ENCODE measurements at places on chromosomes 5 and 9.

- H3K27me3 ChIP-seq, result peaks cover 28% of the 10 kb centered on the region
- DNase-seq, result no peak
- no peaks in the 10 kb centered on the region for H3K36me3 ChIP-seq
These were observed 25.0 kb downstream of the MAST4 start for GRCh38 chr5:66621146-66621545.

DNA sequence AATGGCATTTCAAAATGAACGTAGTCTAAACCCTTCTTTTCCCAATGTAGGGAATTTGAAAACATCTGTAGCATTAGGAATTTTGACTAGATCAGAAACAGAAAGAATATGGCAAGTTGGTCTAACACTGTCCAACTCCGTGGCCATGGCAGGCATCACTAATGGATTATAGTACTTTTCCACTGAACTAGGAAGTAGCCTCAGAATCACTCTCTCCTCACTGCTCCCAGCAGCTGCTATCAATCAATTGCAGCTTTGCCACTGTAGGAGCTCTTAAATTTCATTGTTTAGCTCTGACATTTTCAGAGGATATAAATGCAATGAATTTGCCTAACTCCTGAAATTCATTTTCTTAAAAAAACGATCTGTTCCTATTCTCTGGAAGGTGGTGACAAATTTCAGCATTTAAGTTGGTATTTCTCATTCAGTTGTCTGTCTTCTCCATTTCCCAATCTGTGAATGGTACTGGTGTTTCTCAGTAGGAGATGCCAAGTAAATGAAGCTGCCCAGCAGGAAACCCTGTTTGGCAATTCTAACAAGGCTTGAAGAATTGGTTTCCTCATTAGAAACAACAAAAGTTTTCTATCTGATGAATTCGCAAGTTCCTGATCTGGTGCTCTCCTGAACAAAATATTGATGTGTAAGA is 64.7 kb downstream of the TLR4 start:
- no peak for DNase-seq
- H3K36me3 ChIP-seq, result no peaks in the 10 kb centered on the region
- H3K4me3 ChIP-seq, result no peak overlapping the region
- H3K27me3 ChIP-seq, result peaks cover 27% of the 10 kb centered on the region
- no peak overlapping the region for H3K27ac ChIP-seq
- no peaks in the 10 kb centered on the region for H3K4me1 ChIP-seq

- no peak overlapping the region for H3K27ac ChIP-seq
- H3K36me3 ChIP-seq, result no peaks in the 10 kb centered on the region
- H3K27me3 ChIP-seq, result peaks cover 27% of the 10 kb centered on the region
These were observed 178.2 kb upstream of the S1PR3 start for GRCh38 chr9:88812938-88813637.

GRCh38 chr5:87347272-87347671 is 65.5 kb downstream of the CCNH start:
- peaks cover 14% of the 10 kb centered on the region for H3K36me3 ChIP-seq
- no peaks in the 10 kb centered on the region for H3K27me3 ChIP-seq
- DNase-seq, result no peak

DNA sequence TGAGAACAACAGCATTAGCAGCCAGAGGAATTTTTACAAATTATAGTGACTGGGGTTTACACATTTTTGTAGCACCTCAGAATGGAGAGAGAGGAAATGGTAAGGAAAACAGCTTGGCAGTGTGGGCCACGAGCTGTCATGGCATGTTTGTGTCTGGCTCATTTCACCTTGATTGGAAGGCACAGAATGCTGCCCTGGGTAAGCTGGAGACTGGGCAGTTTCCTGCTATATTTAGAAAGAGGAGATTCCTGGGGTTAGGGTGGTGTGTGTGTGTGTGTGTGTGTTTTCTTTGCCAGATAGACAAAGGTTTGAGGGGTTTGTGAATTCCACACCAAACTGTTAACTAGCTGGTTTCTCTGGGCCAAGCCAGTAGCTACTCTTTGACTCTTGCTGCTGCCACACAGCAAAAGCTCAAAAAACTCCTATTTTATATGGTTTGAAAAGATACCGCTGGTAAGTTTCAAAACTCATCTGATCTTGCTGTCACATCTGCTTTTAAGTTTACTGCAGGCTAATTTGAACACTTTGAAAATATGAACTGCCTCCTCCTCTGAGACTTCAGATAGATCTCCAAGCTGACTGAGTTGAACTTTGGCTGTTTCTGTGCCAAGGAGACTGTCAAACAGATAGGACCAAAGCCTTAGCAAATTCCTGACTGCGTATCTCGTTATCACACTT is 9.1 kb downstream of the ARHGAP26 start:
- peak overlapping the region; percentile 61 for H3K27ac ChIP-seq
- peaks cover 22% of the 10 kb centered on the region for H3K36me3 ChIP-seq
- no peak overlapping the region for H3K4me3 ChIP-seq
- no peak for DNase-seq

GRCh38 chr5:161585798-161586197 is 39.3 kb upstream of the GABRB2 start:
- DNase-seq, result no peak
- H3K36me3 ChIP-seq, result no peaks in the 10 kb centered on the region
- no peak overlapping the region for H3K4me3 ChIP-seq
- H3K27ac ChIP-seq, result no peak overlapping the region

DNA sequence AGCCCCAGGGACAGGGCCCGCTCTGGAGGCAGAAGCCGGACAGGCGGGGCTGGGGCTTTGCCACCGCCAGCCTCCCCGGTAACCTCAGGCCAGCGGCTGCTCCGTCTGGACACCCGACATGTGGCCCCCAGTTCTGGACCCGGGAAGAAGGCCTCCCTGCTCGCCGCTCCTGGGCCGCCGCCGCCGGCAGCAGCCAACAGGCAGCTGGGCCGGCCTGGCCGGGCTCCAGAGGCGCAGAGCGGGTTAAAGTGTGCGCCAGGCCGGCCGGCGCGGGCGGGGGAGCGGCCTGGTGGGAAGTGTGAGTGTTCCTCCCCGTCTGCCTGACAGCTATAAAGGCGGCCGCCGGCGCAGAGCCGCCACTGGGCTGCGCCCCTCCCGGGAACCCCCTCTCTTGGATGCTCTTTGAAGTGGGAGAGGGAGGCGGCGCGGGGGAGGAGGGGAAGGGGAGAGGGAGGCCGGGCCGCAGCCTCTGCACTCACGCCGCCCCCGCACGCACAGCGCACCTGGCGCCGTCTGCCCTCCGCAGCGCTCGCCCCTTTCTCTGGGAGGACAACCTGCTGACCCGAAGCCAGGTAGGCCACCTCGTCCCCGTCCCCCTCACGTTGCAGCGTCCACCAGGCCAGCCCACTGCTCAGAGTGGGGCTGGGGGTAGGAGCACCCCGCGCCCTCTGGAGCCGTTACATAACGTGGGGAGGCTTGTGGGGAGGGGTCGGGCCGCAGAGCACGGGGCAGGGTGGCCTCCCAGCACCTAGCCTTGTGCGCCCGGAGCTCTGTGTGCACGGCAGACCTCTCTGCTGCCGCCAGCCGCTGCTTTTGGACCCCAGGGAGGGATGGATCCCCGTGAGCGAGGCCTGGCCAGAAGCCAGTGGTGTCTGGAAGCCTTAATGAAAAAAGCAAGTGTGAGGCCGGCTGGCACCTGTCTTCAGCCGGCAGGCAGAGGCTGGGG is at the start of gene ADAMTSL2:
ADAMTSL2 (plus strand) TSS at position 359 of the 946 bp plus-strand sequence. CDS start 2,009 bp downstream, outside the sequence.
- H3K4me3 ChIP-seq, result no peak within 1 kb of the TSS
- H3K27me3 ChIP-seq, result peaks cover 82% of the 10 kb centered on the region
- no peak for DNase-seq
- H3K4me1 ChIP-seq, result no peaks in the 10 kb centered on the region
- H3K27ac ChIP-seq, result no peak within 1 kb of the TSS

DNA sequence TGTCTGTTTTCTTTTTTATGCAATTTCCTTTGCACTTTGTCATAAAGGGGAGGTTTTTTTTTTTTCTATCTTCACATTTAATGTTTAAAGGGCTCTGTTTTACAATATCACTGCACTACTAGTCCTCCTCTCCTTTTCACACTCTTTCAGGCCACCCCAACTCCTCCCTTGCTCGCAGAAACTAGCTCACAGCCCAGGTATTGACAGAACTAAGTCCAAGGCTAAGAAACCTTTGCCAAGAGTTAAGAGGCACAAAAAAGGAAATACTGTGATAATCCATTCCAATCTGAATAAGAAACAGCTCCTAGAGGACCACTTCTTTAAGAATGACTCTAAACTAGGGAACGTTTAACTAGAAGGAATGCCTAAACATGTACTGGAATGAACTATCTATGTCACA is 1.1 kb upstream of the FGF10 start:
- no peak overlapping the region for H3K27ac ChIP-seq
- no peaks in the 10 kb centered on the region for H3K36me3 ChIP-seq
- DNase-seq, result no peak
- H3K4me1 ChIP-seq, result no peaks in the 10 kb centered on the region
- H3K4me3 ChIP-seq, result no peak overlapping the region
- peaks cover 22% of the 10 kb centered on the region for H3K27me3 ChIP-seq

DNA sequence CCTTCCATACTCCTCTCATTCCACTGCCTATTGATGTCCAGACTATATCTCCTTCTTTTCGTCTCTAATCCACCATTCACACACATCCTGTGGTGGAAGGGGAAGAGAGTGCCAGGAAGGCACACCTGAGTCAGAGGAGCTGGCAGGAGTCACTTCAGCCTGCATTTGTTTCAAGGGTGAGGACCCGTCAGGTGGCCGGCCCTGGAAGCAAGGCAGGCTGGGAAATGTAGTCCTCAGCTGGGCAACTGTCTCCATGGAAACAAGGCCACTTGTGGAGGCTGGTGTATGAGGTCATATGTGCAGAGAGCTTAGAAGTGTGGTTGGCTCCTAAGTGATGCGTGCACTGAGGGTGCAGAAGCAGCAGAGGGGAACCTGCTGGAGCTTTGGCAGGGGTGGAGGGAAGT is 278.4 kb downstream of the NSG2 start:
- H3K27me3 ChIP-seq, result no peaks in the 10 kb centered on the region
- no peaks in the 10 kb centered on the region for H3K36me3 ChIP-seq
- DNase-seq, result no peak
- H3K27ac ChIP-seq, result no peak overlapping the region
- H3K4me3 ChIP-seq, result no peak overlapping the region
- no peaks in the 10 kb centered on the region for H3K4me1 ChIP-seq

GRCh38 chr9:127177665-127178265 is 55.3 kb upstream of the ANGPTL2 start:
- no peaks in the 10 kb centered on the region for H3K4me1 ChIP-seq
- H3K4me3 ChIP-seq, result no peak overlapping the region
- H3K27ac ChIP-seq, result no peak overlapping the region
- DNase-seq, result no peak

GRCh38 chr5:32498484-32498883 is 53.9 kb upstream of the ZFR start:
- no peak overlapping the region for H3K27ac ChIP-seq
- H3K4me3 ChIP-seq, result no peak overlapping the region
- H3K27me3 ChIP-seq, result peaks cover 13% of the 10 kb centered on the region
- H3K36me3 ChIP-seq, result no peaks in the 10 kb centered on the region
- DNase-seq, result no peak

DNA sequence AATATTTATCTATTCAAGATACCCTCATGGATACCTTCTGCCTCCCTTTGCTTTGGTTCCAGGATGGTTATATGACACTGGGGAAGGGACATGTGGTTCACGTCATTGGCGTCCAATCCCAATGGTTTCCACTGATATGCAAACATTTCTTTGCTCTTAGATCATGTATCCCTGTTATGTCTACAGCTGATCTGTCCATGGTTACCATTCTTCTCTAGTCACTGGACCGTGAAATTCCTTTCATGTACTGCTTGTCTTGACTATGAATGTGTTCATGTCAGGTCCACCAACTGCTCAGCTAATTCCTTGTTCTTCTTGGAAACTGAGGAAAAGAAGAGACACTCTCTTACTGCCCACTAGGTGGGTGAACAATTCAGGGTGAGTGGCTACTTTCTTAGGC is 391.1 kb upstream of the ZNF608 start:
- H3K27ac ChIP-seq, result no peak overlapping the region
- no peaks in the 10 kb centered on the region for H3K27me3 ChIP-seq
- no peaks in the 10 kb centered on the region for H3K36me3 ChIP-seq
- H3K4me3 ChIP-seq, result no peak overlapping the region

GRCh38 chr9:77789891-77790290 is 141.8 kb upstream of the GNA14 start:
- no peak for DNase-seq
- H3K4me1 ChIP-seq, result no peaks in the 10 kb centered on the region
- no peaks in the 10 kb centered on the region for H3K27me3 ChIP-seq
- no peak overlapping the region for H3K27ac ChIP-seq

DNA sequence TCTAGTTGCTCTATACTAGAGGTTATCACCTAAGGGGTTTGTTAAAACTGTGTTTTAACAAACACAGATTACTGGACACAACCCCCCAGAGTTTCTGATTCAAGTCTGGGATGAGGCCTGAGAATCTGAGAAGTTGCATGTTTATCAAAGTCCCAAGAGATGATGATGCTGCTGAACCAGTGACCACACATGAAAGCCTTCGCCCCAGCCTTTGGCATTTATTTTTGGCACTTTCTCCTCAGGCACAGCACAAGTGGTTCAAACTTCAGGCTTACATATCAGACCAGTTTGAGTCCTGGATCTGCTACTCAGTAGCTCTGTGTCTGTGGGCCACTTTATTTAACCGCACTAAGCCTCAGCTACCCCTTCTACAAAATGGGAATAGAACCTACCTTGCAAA is 407.2 kb upstream of the PIK3R1 start:
- peaks cover 14% of the 10 kb centered on the region for H3K27me3 ChIP-seq
- DNase-seq, result no peak
- peaks cover 10% of the 10 kb centered on the region for H3K4me1 ChIP-seq
- no peak overlapping the region for H3K4me3 ChIP-seq

DNA sequence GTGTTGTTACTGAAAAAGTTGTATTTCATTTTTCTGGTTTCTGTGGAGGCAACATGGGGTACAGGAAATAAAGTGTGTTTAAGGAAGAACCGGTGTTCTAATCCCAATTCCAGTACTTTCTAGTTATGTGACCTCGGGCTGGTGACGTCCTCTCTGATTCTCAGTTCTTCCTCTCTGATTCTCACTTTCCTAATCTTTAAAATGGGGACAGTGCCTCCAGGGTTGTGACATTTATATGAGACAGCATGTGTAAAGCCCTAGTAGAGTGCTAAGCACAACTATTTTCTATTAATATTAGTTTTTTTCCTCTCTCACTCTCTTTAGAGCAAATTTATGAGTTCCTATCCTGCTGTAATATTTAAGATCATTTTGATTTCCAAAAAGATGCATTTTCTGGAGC is 50.9 kb upstream of the PTPDC1 start:
- H3K4me3 ChIP-seq, result no peak overlapping the region
- no peak overlapping the region for H3K27ac ChIP-seq
- H3K4me1 ChIP-seq, result peaks cover 10% of the 10 kb centered on the region
- no peak for DNase-seq
- no peaks in the 10 kb centered on the region for H3K27me3 ChIP-seq

GRCh38 chr9:22156586-22156985 is 147.5 kb upstream of the CDKN2B start:
- H3K4me3 ChIP-seq, result no peak overlapping the region
- no peaks in the 10 kb centered on the region for H3K4me1 ChIP-seq
- no peak overlapping the region for H3K27ac ChIP-seq
- no peaks in the 10 kb centered on the region for H3K27me3 ChIP-seq
- no peak for DNase-seq

GRCh38 chr5:170501931-170502330 is 1.9 kb upstream of the KCNIP1 start:
- no peak for DNase-seq
- H3K4me1 ChIP-seq, result no peaks in the 10 kb centered on the region
- no peak overlapping the region for H3K27ac ChIP-seq
- no peaks in the 10 kb centered on the region for H3K36me3 ChIP-seq
- H3K4me3 ChIP-seq, result no peak overlapping the region

GRCh38 chr5:14331386-14331781 is 188.2 kb downstream of the TRIO start:
- H3K36me3 ChIP-seq, result no peaks in the 10 kb centered on the region
- peak overlapping the region; percentile 14 for H3K27ac ChIP-seq
- no peaks in the 10 kb centered on the region for H3K27me3 ChIP-seq
- peaks cover 4% of the 10 kb centered on the region for H3K4me1 ChIP-seq
- no peak for DNase-seq

- H3K4me3 ChIP-seq, result peak overlapping the region; percentile 86
- H3K36me3 ChIP-seq, result peaks cover 3% of the 10 kb centered on the region
- H3K27me3 ChIP-seq, result no peaks in the 10 kb centered on the region
- DNase-seq, result peak; percentile 31
- H3K4me1 ChIP-seq, result peaks cover 30% of the 10 kb centered on the region
These were observed 1.3 kb downstream of the GPR150 start for GRCh38 chr5:95620870-95621838.

Measured in effector memory CD8-positive, alpha-beta T cell (primary cell).